Stimulated activated CD8-positive, alpha-beta memory T cell treated with anti-CD3 and anti-CD28 coated beads, Interleukin-7, amount 100 ng/mL, for 1 hour (primary cell): ENCODE measurements at places on chromosomes 7 and 10.

- no peak for DNase-seq
These were observed 25.3 kb upstream of the WNT2 start for GRCh38 chr7:117347962-117348672.

DNA sequence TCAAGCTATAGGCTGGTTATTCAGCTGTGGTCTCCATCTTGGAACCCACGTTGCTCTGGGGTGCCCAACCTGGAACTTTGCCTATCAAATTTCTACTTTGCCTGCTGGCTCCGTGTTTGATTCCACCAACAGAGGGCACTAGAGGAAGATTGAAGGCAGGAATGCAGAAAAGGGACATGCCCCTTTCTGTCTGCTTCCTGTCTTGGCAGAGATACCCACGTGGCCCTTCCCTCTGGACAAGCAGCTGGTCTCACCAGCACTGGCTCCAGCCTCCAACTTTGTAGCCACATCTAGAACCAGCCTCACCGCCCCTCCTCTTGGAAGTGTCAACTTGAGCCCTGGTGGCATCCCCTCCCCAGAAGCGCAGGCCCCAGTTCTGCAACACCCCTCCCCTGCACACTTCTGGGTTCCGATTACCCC lies 52.1 kb upstream of the ZNF438 start:
- DNase-seq: peak; percentile 19

DNA sequence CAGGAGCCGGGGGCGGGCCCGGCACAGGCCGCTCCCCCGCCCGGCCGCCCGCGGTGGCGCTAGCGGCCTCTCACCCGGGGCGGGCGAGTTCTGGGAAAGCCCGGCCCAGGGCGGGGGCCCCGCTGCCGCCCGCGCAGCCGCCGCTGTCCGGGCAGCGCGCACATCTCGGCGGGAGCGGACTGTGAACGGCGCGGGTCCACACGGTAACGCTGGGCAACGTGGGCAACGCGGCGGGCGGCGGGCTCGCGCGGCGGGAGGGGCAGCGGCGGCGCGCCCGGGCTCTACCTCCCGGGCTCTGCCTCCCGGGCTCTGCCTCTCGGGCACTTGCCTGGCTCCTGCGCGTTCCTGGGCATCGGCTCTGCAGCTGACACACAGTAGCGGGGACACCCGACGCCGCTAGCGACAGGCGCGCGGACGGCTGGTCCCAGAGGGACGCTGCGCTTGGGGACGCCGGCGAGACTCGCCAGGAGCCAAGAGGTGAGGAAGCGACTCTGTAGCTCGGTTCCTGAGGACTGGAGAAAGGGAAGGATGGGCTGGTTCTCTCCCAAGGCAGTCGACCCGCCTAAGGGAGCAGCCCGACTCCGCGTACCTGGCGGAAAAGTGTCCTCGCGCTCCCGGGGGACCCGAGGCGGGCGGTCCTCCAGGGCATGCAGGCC lies at the start of gene PLCE1:
TSS of gene PLCE1 (plus strand) at position 150 of the 656 bp plus-strand sequence. CDS start 37,116 bp downstream, outside the sequence.
- DNase-seq: no peak

DNA sequence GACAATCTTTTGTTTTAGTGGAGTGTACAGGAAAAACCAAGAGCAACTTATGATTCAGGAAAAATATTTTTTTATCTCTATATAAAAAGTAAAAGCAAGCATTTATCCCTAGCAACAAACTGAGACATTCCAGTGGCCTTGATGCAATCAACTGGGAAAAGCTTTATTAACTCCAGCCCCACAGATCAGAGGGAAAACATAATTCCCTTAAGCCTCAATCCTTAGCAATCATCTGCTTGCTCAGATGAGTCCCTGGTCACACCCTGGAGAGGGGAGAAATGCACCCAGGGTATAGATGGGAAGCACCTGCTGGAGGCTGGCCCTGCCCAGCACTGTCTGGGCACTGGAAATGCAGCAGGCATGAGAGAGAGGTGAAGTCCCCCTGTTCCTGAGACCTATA lies 636.6 kb downstream of the TNS3 start:
- no peak for DNase-seq

DNA sequence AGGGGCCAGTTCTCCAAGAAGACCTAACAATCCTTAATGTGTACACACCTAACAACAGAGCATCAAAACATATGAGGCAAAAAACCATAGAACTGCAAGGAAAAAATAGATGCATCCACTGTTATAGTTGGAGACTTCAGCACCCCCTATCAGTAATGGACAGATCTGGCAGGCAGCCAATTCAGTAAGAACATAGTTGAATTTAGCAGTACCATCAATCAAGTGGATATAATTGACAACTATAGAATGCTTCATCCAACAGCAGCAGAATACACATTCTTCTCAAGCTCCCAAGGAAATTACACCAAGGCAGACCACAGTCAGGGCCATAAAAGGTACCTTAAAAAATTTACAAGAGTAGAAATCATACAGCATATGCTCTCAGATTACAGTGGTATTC lies 42.2 kb downstream of the POLL start:
- DNase-seq: no peak

GRCh38 chr7:158395780-158396278 lies 191.8 kb downstream of the PTPRN2 start:
- DNase-seq: no peak

DNA sequence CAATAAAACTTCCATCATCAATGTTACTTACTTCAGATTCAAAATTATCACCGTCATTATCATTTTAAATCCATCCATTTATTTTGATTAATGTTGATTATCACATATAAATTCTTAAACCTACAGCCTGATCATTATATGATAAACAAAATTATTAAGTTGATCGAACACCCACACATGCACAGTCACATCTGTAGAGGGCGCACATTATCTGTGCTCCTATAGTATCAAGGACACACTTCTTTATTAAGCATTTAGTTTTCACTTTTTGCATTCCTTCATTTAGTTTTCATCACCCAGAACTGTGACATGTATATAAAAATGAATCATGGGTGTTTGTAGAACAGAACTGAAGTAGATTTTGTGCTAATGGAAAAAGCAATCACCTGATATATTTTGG lies 26.2 kb upstream of the ZNF716 start:
- DNase-seq: no peak

DNA sequence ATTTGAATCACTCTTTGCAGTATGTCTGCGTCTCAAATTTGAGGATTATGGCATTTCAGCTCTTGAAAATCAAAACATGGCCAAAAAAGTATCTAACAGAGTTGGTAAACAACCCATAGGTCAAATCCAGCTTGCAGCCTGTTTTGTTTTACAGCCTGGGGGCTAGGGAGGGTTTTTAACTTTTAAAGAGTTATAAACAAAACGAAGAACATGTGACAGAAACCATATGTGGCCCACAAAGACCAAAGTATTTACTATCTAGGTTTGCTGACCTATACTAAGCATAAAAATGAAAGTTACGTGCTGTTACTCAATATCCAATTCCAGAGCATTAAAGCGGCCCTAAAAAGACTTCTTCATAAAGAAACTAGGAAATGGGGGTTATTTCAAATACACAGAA lies 55.5 kb upstream of the STARD3NL start:
- no peak for DNase-seq

GRCh38 chr10:52348037-52348564 lies 34.0 kb downstream of the DKK1 start:
- DNase-seq: no peak

DNA sequence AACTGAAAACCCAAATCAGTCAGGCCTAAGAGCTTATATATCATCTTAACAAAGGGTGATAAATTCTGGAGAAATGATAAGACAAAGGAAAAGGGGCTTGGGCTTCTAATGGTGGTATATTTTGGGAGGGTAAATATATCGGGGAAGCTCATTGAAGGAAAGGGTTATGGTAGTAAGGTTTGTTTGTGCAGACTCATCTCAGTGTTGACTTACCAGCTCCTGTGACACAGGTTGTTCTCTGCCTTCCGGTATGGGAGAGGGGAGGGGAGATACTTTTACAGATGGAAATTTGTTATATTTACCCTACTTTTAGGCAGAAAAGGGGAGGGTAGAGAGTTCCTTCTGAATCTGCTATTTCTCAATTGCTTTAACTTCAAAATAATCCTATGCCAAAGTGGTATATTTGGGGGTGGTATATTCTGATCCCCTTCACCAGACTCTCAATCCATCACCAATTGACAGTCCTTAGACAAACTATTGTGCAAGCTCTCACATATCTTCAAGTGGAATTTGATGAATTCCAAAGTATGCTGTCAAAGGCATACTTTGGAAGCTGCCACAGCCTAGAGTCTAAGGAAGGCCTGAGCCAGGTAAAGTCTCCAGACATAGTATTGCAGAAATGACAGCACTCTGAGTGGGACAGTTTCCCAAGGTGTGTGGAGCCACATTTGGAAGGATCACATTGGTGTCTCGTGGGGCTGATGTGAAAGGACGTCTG lies 13.3 kb upstream of the PAPSS2 start:
- no peak for DNase-seq

DNA sequence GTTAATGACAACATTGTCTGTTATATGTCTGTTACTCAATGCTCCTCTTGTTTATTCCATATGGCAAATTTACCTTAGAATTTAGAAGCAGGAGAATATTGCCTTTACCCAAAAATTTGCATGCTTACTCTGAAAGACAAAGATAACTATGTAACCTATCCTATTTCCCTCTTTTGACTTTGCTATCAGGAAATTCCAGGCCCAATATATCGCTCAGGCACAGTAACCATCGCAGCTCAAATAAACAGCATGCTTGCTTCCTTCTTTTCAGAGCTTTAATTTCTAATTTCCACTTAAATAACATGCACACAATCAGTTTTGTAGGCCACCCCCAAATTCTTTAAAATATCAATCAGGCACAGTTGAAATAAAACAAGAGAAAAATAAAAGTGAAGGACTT lies 57.8 kb downstream of the EBLN1 start:
- DNase-seq: no peak

DNA sequence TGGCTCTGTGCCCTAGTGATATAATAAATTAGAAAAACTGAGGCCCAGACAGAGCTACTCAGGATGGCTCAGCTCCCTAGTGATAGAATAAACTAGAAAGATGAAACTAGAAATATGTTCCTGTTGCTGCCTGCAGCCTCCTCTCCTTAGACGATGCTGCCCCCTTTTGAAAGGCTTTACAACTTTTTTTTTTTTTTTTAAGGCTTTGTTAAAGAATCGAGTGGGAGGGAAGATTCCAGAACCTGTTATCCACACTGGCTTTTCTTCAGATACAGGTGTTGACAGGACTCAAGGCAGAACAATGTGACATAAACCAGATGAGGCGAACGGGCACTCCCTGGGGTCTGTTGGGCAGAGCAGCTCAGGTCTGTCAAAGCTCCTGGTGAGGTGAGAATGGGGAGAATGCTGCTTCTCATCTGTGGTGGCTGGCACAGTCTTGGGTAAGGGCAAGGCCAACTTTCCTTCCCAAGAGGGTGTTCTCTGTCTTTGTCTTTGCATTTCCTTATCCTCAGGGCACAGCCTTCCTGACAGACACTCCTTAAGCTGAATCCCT lies 175.1 kb downstream of the COBL start:
- DNase-seq: no peak

GRCh38 chr10:33132626-33133025 lies 174.6 kb upstream of the ITGB1 start:
- no peak for DNase-seq

GRCh38 chr10:43199684-43200537 lies 61.7 kb downstream of the CSGALNACT2 start:
- no peak for DNase-seq

DNA sequence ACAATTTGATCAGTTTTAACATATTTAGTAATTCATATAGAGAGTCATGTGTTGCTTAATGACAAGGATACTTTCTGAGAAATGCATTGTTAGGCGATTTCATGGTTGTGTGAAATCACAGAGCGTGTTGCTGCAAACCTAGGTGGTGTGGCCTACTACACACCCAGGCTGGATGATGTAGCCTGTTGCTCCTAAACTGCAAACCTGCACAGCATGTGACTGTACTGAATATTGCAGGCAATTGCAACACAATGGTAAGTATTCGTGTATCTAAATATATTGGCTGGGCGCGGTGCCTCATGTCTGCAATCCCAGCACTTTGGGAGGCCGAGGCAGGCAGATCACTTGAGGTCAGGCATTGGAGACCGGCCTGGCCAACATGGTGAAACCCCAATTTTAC lies 73.7 kb upstream of the BAIAP2L1 start:
- DNase-seq: no peak

DNA sequence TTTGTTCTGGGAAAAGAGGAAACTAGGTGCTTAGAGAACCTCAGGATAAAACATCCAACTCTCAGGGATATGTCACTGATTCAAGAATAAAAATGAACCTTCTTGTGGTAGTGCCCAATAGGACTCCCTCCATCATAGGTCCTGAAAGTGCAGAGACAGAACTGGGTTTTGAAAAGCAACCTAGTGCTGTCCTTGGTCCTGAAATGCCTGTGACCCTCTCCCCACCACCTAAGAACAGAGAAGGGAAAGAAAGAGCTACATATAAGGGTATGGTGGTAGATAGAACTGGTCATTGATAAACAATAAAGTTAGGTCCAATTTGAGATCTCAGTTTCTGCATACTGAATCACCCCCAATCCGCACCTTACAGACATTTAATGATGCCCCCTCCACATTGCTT lies 953.3 kb downstream of the XPNPEP1 start:
- no peak for DNase-seq

DNA sequence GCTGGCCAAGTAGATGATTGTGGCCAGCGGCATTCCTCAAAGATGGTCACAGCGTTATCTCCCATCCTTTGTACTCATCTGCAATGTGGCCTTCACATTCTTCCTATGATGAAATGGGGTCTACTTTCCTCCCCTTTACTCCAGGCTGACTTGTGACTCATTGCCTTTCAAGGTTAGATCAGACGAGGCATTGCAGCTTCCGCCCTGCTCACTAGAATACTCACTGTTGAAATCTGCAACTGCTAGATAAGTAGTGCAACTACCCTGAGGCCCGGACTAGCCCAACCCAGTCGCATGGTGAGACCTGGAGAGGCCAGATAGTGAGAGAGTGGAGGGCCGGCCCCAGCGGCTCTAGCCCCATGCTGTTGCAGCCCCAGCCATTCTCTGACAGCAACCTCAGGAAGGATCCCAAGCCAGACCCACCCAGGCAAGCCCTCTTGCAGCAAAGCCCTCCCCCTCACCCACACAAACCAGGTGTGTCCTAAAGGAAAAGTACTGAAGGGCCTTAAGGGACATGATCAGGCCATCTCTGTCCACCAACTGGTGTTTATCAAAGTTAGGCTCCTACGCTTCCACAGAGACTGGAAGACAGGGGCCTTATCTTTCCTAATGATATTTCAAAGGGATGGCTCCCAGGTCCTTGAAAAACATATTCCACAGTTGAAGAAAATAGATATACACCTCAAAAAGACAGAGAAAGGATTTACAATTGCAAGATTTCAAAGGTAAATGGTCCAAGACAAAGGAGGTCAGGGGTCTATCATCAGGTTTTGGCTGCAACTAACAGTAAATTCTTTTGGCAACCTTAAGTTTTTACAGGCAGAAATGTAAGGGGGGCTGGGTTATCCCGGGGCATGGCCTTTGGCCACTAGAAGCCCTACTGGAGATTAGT lies 107.2 kb upstream of the TRIM24 start:
- DNase-seq: no peak

DNA sequence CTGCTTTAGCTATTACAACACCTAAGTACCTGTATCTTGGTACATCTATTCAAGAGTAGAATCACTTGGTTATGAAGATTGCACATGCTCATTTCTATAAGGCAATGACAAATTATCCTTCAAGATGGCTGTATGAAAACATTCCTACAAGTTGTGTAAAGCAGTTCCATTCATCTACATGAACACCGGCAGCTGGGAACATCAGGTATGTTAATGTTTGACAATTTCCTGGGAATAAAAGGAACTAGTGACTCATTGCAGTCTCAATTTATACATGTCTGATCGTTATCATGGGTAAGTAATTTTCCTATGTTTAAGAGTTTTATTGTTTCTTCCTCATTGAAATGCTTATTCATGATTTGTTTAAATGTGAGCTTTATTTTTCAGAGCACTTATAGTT lies 203.2 kb upstream of the SEMA3E start:
- DNase-seq: no peak

- no peak for DNase-seq
These were observed 114.2 kb downstream of the TES start for GRCh38 chr7:116324582-116324981.
